ENCODE measurements at places on chromosomes 6 and 20.

GRCh38 chr20:53513489-53514298 lies 79.9 kb downstream of the ZNF217 start:
- DNase-seq = no peak

DNA sequence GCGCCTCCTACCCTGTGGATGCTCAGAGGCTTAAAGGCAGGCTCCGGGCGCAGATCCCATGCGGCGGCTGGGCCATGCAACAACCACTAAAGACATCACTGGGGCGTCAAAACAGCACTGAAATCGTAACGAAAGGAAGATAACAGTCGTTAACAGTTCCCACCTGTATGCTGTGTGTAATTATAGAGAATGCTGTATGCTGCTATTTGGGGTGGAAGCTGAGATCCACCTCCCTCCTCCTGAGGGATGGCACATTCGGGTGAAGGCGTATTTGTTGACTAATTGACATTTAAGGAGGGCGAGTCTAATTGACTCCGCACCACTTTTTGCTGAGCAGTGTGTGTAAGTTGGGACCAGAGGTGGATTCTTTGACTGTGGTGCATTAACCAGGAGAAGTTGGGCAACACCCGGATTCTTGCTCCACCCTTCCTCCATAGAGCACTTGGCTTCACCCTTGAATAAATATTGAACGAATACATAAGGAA lies 687 bp downstream of the SLC35A1 start:
- DNase-seq = peak; percentile 73

GRCh38 chr6:170367241-170367640 lies 60.7 kb downstream of the FAM120B start:
- DNase-seq = no peak

DNA sequence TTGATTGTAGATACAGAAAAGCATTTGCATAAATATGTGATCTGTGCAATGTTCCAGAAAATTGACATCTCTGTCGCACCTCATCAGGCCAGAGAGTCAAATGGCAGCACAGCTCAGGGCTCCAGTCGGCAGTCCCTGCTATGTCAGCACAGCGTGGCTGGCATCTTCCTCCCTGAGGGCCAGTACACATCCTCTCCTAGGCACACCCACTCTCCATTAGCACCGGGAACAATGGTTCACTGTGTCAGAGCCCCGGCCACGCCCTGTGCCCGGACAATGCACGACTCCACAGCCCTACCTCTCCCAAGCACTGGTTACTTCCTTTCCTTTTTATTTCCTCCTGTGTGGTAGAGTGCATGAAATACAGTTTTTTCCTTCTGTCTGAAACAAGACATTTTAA lies 114.9 kb downstream of the FOXC1 start:
- no peak for DNase-seq

DNA sequence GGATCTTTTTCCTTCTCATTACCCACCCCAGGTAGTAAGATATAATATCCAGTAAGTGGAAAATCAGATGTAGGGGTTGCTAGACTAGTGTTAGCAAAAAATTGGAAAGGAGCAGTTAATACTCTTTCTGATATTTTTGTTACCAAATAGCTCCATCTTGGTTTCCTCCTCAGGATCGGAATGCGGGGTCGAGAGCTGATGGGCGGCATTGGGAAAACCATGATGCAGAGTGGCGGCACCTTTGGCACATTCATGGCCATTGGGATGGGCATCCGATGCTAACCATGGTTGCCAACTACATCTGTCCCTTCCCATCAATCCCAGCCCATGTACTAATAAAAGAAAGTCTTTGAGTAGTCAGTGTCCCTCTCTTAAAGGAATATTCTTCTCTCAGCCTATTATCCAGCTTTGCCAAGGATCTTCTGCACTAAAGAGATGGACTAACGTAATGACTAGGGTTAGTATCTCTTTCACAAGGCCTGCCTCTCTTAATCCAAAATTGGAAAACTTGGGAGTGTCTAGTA lies 1.5 kb downstream of the ROMO1 start:
- no peak for DNase-seq

GRCh38 chr6:89794324-89794723 lies 25.3 kb downstream of the MDN1 start:
- no peak for DNase-seq

- no peak for DNase-seq
Observed at GRCh38 chr6:1607516-1608221, 2.0 kb upstream of the FOXC1 start.

DNA sequence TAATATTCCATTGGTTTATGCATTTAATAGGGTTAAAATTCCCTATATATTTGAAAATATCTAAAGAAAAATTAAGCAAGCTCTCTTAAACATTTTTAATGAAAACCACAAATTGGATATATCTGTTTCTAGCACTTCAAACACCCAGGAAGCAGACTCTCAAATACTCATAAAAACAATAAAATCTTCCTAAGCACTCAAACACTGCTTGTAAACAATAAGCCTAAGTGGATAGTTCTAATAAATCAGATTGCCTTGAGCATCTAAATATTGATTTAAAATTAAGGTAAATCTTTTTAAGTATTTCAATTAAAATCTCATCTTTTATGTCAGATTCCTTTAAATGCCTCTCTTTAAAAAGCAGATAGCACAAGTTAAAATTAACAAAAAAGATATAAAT lies 254.4 kb downstream of the KCNQ5 start:
- DNase-seq = no peak

DNA sequence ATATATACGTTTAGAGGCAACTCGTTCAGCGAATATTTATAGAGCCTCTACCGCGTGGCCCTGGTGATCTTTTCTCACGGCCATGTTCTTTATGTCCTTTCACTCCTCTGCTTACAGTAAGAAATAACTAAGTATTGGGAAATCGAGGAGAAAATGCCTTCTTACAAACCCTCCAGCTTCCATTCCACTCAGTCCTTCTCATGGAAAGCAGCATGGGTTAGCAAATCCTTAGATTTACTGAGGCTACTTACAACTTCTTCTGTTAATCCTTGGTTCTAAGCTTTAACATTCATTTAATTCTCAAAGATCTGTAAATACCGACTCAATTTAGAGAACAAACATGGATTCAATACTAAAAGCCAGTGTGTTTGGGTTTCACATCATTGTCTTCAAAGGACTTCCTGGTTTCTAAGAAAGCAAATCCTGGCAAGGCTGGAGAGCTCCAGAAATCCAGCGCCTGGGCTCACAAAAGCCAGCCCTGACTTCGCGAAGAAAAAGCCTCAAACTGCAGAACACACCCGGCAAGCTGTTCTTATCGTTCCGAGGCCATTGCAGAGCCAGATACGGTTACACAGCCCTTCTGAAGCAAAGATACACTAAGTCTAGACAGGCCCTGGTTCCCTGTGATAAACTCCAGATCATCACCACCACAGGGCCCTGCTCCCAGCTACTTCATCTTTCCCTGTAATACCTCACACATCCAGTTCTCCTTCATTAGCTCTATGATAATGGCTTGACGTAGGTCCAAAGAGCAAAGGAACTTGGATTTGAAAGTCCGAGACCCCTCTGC lies 19.2 kb downstream of the AGPAT4 start:
- no peak for DNase-seq

DNA sequence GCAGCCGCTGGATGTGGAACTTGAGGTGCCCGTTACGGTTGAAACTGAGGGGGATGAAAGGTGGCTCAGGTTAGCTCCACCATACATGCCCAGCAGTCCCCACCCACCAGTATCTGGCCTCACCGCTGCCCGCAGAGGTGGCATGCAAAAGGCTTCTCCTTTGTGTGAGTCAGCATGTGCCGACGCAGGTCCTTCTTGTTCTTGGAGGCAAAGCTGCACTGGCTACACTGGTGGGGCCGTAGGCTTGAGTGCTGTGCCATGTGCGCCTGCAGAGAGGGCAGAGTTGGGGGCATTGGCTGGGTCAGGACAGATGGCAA lies 15.8 kb downstream of the PCIF1 start:
- no peak for DNase-seq

- no peak for DNase-seq
Observed at GRCh38 chr6:44606504-44606903, 219.0 kb downstream of the CDC5L start.

- DNase-seq = no peak
Observed at GRCh38 chr20:14576196-14576877, 238.9 kb upstream of the FLRT3 start.

GRCh38 chr6:168210239-168211105 lies 109.1 kb downstream of the DACT2 start:
- no peak for DNase-seq

- peak; percentile 34 for DNase-seq
Observed at GRCh38 chr6:33692760-33693158, 18.7 kb downstream of the UQCC2 start.

- DNase-seq = no peak
Observed at GRCh38 chr6:45415315-45415714, 37.6 kb upstream of the SUPT3H start.

DNA sequence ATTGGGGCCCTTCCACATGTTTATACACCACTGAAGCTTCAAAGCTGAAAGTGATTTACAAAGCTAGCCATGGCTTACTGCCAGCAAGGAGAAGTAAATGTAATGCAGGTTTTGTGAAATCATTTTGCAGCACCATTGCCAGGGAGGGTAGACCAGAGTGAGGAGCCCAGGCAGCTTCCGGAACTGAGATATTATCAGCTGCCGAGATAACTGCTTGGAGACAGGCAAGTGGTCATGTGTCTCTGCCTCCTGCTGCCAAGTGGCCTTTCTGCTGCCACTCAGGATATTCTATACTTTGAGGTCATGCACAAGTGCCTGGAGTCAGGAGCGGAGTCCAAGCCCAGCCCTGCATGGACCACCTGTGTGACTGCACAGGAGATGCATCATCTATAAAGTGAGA lies 160.2 kb downstream of the SYNDIG1 start:
- no peak for DNase-seq

- DNase-seq = no peak
Observed at GRCh38 chr20:57819291-57819690, 109.5 kb upstream of the PMEPA1 start.

DNA sequence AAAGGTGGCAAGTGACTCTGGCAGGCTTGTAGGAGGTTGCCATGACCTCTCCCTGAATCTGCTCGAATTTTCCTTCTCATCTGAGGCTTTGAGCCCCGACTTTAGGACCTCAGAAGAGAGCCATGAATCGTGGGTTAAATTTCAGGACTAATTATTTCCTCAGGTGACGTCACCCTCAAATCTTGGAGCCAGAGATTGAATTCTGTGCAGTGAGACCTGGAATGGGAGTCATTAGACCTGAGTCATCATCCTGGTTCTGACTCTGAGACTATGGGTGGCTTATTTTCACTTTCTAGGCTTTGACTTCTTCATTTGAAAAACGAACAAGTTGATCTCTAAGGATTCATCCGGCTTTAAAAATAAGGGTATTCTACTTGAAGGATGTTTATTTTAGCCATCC lies 48.5 kb upstream of the PDYN start:
- no peak for DNase-seq

DNA sequence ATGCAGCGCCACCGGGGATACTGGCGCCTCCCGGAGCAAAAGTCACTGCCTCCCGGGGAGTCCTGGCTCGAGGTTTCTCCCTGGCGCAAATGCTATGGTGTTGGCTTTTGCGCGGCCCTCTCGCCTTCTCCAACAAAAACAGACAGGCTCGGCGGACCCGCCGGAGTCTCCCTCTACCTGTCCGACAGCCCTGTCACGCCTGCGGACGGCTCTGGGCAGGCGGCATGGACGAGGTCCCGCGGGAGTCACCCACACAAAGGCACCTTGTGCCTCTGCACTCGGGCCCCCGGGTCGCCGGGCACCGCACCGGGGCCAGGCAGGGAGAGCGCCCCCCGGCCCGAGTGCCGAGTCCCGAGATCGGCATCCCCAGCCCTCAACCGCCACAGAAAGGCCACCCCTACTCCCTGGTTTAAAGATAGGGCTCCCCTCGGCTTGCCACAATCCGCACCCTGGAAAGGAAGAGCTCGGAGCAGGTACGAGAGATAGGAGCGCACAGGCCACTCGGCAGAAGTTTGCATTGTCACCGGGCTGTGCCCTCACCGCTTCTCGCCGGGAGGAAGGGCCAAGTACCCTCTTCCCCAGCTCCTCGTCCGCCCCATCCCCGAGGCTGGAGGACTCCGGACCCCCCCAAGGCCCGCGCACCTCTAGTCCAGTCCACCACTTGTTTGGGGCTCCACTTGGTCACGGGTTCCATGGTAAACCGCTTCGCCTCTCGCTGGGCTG lies 903 bp downstream of the CNKSR3 start:
- DNase-seq = no peak

DNA sequence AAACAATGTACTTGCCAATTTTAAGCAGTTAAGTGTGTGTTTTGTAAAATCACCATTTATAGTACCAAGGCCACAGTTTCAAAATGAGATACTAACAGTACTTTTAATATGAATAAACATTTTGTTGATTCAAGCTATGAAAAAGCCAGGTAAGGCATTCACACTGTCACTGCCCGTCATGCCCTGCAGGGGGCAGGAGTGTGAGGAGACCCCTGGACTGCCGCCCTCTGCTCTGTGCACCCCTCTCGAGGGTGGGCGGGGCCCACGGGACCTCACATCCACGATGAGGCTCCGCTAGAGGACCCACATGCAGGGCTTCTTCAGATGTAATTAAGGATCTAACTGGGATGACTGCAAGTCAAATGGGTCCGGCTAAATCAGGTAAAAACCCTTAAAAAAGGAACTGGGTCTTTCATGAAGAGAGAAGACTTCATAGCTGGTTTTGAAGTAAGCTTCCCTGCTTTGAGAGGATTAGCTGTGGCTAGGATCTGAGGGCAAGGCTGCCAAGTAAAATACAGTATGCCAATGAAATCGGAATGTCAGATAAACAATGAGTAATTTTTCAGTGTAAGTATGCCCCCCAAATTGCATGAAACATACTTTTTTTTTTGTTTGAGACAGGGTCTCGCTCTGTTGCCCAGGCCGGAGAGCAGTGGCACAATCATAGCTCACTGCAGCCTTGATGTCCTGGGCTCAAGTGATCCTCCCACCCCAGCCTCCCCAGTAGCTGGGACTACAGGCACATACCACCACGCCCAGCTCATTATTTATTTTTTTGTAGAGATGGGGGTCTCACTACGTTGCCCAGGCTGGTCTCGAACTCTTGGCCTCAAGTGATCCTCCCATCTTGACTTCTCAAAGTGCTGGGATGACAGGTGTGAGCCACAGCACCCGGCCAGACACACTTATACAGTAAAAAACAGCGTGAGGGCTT lies 18.7 kb downstream of the DIDO1 start:
- DNase-seq = no peak

- no peak for DNase-seq
Observed at GRCh38 chr6:108853077-108853476, 4.9 kb downstream of the ARMC2 start.

DNA sequence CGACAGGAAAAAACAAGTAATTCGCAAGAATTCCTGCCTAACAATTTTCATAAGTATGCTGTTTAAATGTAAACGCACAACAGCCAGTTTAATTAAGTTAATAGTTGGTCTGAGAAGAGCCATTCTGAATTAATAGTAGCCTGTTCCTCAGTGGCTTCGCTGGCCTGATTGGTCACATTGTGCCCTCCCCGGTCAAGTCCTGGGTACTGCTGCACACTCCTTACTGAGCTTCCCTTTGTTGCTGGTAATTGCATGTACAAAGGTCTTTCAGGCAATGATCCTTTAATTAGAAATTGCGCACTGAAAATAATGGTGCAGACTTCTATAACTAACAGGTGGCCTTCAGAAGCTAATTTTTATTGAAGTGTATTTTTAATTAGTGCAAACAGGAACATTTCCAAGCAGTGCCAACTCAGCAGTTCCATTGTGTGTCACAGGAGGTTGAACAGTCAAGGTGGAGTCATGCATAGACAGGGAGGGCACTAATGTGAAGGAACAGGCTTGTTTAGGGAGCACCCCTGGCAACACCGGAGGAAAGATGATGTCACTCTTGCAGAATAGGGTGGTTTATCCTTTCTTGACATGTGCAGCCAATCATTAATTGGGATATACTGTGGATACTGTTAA lies 92.6 kb upstream of the SLC22A23 start:
- no peak for DNase-seq
